Bone marrow (tissue), 2 donors: ENCODE measurements at places on chromosomes 5 and 9.

DNA sequence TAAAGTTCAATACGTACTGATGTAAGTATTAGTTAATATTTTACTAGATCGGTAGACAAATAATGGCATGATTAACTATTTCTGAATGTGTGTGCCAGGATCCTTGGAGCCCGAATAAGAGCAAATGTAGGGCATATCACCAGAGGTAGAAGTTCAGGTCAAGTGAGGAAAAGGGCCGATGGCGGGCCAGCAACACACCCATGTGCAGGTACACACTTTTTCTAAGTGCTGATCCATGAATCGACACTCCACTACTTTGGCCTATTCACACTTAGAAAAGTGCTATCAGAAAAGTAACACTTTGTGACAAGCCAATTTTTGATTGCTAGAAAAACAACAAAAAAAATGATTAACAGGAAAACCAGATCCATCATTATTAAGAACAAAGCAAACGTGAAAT is 150.3 kb downstream of the AUH start:
- DNase-seq: no peak

GRCh38 chr9:114538241-114538640 is 33.0 kb upstream of the WHRN start:
- no peak for DNase-seq

DNA sequence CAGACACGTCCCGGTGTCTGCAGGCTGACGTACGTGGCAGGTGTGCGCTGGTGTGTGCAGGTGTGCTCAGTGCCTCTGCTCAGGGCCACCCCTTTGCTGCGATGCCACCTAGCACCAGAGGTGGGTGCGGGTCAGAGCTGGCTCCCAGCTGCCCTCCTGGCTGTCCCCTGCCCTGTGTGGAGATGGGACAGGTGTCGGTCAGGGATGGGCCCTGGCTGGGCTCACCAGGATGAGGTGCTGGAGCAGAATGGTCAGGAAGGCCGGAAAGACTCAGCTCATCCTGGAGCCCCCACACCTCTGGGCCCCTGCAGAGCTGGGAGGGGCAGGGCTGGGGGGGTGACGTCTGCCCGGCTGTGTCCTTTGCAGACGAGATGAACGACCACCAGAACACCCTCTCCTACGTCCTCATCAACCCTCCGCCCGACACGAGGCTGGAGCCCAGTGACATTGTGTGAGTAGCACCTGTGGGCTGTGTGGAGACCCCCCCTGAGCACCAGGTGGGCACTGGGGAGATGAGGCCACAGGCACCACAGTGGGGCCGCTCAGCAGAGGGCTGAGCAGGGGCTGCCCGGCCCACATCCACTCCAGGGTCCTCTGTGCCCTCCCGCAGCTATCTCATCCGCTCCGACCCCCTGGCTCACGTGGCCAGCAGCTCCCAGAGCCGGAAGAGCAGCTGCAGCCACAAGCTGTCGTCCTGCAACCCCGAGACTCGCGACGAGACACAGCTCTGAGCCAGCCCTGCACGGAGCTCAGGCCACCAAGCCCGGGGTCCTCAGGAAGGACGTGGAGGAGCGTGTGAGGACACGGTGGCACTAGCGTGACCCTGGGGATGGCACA is 89.7 kb downstream of the KCNT1 start:
- DNase-seq: no peak

DNA sequence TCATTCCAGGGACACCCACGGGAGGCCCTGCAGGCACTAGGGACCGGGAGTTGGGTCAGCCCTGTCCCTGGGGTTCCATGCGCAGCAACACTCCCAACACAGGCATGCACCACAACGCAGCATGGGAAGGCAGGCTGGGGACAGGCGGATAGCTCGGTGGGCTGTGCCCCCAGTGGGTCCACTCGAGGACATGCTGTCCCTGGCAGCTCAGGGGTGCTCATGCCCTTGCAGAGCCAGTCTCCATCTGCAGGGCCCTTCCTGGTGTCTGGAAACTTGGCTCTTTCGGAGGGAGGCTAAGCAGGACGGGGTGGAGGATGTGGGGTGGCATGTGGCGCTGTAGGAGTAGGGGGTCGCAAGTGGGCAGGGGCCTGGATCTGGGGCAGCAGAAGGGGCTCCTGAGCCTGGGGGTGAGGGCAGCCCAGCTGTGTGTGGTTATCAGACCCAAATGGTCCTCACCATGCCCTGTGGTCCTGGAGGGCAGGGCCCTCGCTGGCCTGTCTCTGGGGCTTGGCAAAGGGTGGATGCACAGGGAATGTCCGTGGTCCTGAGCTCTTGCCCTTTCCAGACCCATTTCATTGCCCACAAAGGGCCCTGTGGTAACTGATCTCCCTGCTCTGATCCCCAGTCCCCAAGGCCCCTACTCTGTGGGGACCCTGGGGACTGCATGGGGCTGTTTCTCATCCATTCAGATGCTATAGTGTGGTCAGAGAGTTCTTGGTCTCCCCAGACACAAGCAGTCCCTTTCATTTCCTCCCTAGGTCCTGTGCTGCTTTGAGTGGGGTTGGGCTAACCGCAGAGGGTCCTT is 90.3 kb upstream of the PHYKPL start:
- no peak for DNase-seq

GRCh38 chr9:92980085-92980745 is 32.9 kb downstream of the FGD3 start:
- no peak for DNase-seq

DNA sequence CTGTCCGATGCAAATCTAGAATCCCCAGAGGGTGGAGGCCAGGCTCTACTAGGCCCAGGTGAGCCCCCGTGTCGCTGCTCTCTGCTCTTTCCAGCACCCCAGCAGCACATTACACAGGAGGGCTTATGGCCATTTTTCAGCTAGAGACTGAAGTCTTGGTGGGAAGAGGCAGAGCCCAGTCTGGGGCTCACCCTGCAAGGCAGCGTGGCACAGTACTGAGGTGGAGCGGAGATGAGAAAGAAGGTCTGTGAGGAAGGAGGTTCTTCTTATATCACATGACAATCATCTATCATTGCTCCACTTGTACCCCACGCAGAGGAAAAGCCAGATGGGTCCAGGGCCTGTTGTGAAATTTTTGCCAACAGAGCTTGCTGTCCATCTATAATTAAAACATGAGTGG is 10.0 kb upstream of the KIF12 start:
- DNase-seq: no peak

GRCh38 chr5:54362992-54363625 is 52.7 kb upstream of the ARL15 start:
- DNase-seq: no peak

DNA sequence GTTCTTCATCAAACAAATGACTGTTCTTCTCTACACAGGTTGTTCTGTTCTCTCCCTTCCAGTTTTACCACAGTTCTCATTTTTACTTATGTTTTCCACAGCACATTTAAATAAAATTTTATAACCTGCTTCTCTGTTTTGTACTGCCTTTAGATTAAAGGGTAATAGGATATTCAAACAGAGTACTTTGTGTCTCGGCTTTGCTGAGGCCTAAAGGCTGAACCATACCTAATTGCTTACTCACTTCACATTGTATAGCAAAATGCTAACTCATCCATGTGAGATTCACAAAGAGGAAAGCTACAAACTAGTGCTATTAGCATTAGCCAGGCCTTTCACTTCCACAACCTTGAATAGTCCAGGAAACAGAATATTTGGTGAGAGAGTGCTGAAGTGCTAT is 200.3 kb downstream of the TRPM3 start:
- DNase-seq: no peak

GRCh38 chr5:40776658-40776977 is 20.9 kb upstream of the TTC33 start:
- DNase-seq: no peak

DNA sequence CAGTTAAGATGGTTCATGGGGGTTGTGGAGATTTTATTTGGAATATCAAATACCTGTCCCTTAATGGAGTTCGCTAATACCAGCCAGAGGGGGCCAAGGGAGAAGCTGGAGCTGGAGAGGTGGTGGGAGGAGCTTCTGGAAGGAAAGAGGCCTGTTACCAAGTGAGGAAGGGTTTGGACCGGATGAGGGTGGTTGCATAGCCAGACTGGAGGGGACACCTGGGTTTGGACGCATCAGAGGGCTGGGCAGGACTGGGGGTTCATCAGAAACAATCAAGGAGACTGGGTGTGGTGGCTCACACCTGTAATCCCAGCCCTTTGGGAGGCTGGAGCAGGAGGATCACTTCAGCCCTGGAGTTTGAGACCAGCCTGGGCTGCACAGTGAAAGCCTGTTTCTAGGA is 111.8 kb upstream of the IER5L start:
- no peak for DNase-seq

DNA sequence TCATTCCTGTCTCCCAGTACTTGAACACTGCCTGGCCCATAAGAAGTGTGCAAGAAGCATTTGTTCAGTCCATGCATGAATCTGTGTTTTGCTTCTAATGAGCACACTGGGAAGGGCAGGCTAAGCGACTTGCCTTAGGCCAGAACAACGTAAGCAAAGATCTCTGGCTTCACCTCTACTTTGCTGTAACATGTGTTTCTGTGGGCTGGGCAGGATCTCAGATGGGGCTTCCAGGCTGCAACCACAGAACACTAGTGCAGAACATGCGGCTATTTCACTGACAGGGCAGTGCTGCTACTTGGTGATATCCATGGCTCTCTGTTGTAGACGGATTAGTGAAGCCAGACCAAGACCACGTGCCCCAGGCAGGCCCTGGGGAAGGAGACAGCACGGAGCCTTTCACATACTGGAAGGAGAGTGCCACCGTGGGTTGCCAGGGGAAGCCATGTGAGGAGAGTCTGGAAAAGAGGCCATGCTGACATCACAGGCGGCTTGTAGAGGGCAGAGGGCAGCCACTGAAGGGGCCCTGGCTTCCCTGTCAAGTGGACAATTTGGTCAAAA is 9.9 kb downstream of the DIRAS2 start:
- DNase-seq: no peak

DNA sequence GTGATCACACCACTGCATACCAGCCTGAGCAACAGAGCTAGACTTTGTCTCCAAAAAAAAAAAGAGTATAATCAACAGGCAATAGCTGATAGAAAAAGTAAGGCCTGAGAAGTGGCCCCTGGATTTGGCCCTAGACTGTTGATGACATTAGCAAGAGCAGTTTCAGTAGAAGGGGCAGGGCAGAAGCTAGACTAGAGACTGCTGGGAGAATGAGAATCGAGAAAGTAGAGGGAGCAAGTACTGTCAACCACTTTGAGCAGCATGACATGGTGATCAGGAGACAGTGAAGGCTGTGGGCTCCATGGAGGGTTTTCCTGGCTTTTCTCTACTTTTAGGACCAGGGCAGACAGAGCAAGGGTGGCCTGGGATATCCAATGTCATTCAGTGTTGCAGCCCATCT is 34.9 kb upstream of the B4GALT1 start:
- DNase-seq: no peak

DNA sequence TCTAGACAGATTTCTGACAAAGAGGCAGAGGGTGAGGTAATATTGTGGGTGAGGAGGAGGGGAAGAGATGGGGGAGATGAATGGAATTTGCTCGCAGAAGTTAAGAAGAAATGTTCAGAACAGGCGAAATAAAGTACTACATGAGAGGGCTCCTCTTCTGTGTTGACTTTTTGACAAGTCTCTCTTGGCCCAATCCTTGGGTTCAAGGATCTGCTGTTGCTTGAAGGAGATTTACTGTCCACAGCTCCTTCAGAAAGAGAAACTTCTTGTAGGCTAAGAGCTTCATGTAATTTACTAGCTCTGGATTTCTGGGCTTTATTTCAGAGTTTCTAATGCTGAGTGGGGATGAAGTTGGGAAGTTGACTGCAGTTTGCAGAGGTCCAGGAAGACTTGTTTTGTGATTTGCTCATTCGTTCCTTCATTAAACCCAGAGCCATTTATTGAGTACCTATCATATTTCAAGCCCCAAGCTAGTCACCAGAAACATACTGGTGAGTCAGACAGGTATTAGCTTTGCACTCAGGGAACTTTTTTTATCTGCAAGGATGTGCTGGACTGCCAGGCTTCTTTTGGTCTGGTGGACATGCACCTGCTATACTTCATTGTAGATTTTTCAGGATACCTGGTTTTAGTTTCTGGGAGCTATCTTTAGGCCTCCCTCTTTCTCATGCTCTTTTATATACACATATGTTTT is 402.9 kb upstream of the CLINT1 start:
- no peak for DNase-seq

- DNase-seq: no peak
Measured at GRCh38 chr9:71692337-71692736, 76.0 kb downstream of the CEMIP2 start.

GRCh38 chr5:103114440-103114839 is 5.5 kb downstream of the GIN1 start:
- no peak for DNase-seq
